ENCODE measurements at places on chromosomes 1 and 21.

DNA sequence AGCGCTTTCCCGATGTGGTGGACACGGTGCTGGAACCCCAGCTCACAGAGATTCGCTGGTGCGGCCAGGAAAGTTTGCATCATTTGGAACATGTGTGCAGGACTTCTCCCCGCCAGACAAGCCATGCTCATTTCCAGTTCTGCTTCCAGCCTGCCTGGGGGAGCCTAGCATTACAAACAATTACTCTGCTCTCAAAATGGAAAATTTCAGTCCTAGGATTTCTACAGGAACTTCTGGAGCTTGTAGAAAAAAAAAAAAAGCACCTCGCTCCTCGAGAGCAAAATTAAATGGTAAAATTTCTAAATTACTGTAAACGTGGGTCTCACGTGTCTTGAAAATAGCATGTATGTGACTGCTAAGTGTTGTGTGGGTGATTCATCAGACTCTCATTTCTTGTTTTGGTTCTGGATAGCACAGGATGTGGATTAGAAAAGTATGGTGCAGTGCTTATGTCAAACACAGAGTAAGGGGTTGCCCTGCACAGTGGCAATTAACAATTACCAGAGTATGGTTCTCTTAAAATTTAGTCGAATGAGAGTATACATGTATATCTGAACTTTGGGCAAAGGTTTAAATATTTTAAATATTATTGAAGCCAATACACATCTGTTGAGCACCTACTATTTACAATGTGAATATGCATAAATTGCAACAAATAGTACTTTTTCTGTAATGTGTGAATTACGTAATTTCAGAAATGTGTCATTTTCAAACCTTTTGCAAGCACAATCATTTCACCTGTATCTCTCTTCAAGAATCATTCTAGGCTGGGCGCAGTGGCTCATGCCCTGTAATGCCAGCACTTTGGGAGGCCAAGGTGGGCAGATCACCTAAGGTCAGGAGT is 61.8 kb upstream of the PTGFRN start:
- DNase-seq: no peak

DNA sequence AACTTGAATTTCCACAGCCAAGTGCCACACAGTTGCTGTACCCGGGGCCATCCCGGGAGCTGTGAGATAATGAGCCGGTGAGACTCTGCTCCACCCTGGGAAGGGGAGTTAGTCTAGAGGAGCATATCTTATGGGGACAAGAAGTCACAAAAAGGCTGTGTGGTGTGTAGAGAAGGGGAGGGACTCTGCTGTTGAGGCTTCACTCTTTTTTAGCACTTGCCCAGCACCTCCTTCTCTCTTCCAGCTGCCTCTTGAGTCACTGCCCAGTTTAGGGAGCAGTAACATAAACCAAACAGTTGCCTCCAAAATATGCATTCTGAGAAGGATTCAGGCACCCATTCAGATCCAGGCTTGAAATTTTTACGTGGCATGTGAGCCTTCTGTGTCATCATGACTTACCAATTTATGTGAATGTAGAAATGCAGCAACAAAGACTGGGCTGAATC is 744 bp upstream of the WDR26 start:
- no peak for DNase-seq

DNA sequence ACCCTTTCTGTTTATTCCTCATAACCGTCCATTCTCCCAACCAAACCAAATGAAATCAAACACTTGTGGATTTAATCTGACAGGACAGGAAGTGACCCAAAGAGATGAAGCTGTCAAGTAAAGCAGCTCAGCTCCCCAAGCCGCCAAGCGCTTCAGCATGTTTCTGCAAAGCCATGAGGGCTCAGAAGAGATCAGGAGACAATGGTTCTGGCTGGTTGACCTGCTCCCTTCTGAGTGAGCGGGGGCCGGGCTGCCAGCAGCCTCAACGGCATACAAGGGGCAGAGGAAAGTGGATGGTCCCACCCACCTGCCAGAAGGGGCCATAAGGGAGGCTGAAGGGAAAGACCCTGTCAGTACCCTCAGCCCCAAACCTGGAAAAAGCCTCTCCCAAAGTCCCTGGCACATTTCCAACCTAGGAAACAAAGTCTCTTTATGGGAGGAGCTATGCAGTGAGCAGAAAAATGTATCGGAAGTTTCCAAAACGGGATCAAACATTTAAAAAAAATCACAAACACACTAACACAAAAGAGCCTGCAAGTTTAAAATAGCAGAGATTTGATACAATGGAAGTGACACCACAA is 45.4 kb downstream of the SLC45A1 start:
- no peak for DNase-seq

DNA sequence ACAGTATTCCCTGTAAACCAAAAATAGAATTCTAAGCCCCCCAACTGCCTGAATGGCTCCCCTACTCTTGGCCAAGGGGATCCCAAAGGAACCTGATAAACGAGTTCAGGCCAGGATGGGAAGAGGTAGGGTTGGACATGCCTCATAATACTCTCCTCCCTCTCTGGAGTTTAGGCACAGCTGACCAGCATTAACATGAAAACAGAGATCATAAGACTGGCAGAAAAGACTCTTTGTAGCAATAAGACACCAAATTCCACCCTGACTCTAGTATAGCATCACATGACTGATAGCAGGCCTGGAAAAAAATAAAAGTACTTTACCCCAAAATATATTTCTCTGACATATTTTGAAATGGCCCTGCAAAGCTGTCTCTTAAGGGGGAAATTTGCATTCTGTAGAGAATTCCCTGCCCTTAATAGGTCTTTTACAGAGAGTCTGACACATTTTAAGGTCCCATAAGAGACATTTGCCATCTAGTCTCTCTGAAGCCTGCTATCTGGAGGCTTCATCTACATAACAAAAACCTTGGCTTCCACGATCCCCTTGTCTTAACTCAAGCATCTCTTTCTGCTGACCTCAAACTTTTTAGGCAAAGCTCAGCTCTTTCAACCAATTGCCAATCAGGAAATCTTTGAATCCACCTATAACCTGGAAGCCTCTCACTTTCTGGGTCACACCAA is 55.9 kb downstream of the SIK1 start:
- no peak for DNase-seq

GRCh38 chr1:240998024-240998423 is 359.0 kb downstream of the RGS7 start:
- no peak for DNase-seq

GRCh38 chr1:192626366-192627179 is 9.4 kb upstream of the RGS13 start:
- no peak for DNase-seq

GRCh38 chr1:13817906-13818305 is 117.9 kb downstream of the PRDM2 start:
- no peak for DNase-seq

Data from SHP77 treated with DMSO at 0.1 percent for 48 hours (cell line).